ENCODE measurements at places on chromosomes 2 and 18.

GRCh38 chr2:223865907-223866508 is 28.6 kb upstream of the AP1S3 start:
- DNase-seq, result no peak

DNA sequence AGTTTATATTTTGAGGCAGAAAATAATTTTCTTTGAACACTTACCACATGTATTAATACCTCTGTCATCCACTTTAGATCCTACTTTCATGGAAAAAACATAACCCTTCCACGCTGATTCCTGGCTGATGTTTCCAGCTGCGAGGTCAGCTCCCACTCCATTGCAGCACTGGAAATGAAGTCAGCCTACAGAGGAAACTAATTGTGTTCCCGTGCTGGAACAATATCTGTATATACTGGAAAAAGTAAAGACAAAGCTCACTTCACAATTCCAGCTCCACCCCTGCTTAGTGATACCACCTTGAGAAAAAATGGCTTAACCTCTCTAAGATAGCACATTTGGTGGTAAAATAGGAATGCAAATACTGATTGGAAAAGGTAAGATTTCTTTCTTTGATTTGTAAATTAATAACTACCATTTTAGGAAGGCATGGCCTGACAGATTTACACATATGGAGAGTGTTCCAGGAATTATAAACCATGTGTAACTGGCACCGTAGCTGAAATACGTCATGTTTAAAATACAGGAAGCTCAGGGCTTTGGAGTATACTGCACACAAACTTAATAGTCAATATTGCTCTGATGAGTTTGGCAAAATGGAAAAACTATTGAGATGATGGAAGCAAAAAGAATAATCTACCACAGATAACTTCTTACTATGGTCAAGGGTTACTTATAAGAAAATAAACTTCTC is 90.0 kb downstream of the TRIB2 start:
- DNase-seq, result no peak

DNA sequence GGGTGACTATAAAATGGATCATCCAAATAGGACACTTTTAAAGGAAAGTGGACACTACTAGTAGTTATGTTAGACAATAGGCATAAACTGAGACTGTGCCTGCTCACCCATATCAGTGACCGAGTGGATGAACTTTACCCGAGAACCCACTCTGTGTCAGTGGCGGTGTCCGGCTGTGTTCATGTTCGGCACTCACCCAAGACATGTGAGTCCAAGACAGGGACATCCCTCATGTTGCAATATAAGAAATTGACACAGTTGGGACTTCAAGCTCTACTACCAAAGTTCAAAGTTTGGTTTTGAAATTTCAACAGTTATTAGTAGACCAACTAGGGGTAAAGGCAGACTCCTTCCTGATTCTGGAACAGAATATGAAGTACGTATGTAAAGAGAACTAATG is 326.3 kb upstream of the TNP1 start:
- no peak for DNase-seq

GRCh38 chr2:10477443-10478297 is 29.5 kb upstream of the ODC1 start:
- no peak for DNase-seq

DNA sequence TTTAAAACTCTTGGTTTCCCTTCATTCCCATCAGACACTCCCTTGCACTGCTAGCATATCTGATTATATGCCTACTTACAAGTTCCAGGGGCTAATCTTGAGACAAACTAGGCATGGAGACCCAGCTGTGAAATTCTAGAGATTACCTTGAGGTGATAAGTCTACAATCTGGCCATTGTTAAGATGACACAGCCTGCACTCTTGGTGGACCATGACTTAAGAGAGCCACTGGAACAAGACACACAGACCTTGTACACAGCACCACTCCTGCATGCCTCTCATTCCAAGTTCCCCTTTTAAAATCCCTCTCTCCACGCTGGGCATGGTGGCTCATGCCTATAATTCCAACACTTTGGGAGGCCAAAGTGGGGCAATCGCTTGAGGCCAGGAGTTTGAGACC is 387.2 kb upstream of the DCC start:
- DNase-seq, result no peak

- DNase-seq, result no peak
Observed at GRCh38 chr2:155839436-155839835, 493.1 kb downstream of the NR4A2 start.

DNA sequence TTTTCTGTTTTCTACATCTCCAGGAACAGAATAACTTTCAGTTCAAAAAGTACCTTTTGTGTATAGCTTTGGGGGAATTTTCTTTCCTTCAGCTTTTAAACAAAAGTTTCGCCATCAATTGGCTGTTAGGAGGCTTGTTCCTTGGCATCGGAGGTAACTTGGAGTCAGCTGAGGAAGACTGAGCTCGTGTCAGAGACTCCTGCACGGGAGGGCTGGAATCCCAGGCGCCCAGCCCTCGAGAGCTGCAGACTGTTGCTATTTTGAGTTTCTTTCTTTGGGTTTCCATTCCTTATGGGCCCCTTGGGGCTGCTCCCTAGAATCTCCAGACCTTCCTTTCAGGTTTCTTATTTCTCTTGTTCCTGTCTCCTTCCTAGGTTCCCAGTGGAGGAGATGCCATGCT is 8.1 kb downstream of the EMILIN2 start:
- no peak for DNase-seq

DNA sequence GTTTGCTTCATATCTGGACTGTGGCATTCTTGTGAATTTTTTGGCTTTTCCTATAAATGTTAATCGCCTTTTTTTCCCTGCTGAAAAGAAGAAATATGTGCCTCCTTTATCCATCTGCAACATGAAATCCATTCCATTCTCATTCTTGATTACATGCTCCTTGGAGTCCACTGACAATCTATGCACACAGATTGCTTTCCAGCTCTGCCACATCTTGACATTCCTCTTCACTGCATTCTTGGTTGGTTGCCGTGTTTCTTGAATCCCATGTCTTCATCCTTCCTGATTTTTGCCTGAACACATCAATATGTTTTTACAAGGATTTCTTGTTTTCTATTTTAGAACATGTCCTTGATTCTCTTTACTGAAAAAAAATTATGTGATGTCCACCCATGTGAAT is 26.7 kb upstream of the BIRC6 start:
- no peak for DNase-seq

- DNase-seq, result no peak
Observed at GRCh38 chr2:45332567-45332966, 278.5 kb downstream of the SRBD1 start.
